ENCODE measurements at places on chromosomes 13 and 19. TPM values are rescaled to one million over a fixed set of nuclear protein-coding genes. Genes with fewer than 3 reads are reported as not detected.

DNA sequence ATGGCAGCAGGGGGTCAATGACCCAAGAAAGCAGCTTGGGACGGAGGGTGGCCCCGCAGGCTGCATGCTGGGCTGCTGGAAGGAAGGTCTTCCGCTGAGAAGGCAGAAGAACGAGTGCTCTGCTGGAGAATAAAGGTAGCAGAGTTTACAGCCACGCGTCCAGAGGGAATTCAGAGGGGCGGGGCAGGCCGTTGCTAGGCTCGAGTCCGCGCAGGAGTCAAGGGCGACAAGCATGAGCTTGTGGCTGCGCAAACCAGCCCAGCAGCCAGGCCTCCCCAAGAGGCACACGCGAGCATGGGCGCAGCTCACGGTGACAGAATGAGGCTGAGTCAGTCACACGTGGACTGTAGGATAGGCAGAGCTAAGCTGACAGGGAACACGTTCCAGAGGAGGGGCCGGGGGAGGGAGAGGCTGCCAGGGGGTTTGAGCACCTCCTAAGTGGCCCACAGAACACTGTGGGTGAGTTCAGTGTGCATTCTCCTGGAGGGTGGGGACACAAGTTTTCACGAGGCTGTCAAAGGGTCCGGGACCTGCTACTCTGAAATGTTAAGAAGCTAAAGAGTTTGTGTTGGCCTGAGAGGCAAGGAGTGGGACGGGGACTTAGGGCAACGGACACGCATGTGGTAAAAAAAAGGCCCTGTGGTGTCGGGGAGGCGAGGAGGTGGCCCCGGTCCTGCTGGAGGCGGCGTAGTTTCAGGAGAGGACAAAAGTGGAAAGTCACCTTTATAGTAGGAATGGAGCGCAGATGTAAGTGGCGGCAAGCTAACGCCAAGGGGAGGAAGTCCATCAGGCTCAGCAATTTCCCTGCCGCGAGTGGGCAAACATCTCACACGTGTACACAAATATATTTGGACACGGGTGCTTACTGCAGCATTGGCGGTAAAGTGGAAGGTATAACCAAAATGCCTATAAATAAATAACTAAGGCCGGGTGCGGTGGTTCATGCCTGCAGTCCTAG lies 17.7 kb downstream of the RFX2 start:
- peaks cover 22% of the 10 kb centered on the region for H3K4me1 ChIP-seq
- H3K36me3 ChIP-seq: no peaks in the 10 kb centered on the region
- no peaks in the 10 kb centered on the region for H3K27me3 ChIP-seq
- DNase-seq: peak; percentile 71

KLK5 gene
- polyA plus RNA-seq: 0.10 TPM

OR7A5 gene
- not detected for polyA plus RNA-seq

DNA sequence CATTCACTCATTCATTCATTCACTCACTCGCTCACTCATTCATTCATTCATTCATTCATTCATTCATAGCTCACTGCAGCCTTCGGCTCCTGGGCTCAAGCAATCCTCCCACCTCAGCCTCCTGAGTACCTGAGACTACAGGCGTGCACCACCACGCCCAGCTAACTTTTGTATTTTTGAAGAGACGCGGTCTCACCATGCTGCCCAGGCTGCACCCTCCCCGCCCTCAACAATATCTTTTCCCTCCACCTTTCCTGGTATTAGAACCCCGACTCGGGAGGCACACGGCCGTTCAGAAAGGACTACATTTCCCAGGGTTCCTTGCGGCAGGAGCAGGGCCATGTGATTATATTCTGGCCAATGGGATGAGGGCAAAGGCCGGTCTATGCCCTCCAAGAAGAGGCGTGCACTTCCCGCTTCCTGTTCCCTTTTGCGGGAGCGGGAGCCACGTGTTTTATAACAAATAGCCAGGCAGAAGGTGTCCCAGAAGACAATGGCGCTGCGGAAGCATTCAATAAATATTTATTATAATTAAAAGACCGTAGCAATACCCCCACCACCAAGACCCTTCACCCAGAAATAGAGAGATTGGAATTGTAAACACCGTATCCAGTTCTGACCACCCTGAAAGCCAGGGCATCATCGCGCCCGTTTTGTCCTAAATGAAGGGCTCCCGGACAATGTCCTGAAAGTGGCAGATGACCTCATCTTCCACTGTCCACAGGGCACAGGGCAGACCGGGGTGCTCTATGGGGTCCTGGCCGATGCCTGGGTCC lies 15.9 kb downstream of the TICAM1 start:
- peak overlapping the region; percentile 32 for H3K27ac ChIP-seq
- H3K4me1 ChIP-seq: peaks cover 2% of the 10 kb centered on the region

GPR183 gene
- polyA plus RNA-seq: 0.03 TPM

GRCh38 chr19:52722062-52723003 lies 12.5 kb downstream of the ZNF611 start:
- peaks cover 2% of the 10 kb centered on the region for H3K36me3 ChIP-seq
- no peaks in the 10 kb centered on the region for H3K27me3 ChIP-seq
- DNase-seq: peak; percentile 74
- peaks cover 3% of the 10 kb centered on the region for H3K4me1 ChIP-seq

GRCh38 chr19:18508585-18508984 lies 13.3 kb downstream of the ELL start:
- peak overlapping the region; percentile 13 for H3K27ac ChIP-seq
- DNase-seq: no peak
- H3K27me3 ChIP-seq: no peaks in the 10 kb centered on the region

DNA sequence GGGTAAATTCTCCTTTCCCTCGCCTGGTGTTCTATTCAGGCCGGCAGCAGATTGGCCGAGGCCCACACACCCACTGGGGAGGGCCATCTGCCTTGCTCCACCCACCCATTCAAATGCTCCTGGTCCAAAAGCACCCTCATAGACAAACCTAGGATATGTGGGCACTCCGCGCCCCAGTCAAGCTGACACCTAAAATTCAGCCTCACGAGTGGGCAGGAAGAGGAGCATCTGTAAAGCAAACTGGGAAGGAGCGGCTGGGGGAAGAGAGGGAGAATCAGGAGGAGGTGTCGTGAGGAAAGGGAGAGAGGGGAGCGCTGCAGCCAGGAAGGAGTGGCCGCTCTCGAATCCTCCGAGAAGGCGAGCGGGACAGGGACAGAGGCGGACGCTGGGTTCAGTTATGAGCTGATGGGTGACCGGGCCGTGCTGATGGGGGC lies 136.9 kb downstream of the USP12 start:
- no peaks in the 10 kb centered on the region for H3K36me3 ChIP-seq
- no peak for DNase-seq
- no peaks in the 10 kb centered on the region for H3K27me3 ChIP-seq
- H3K4me1 ChIP-seq: peaks cover 17% of the 10 kb centered on the region
- no peak overlapping the region for H3K27ac ChIP-seq

DNA sequence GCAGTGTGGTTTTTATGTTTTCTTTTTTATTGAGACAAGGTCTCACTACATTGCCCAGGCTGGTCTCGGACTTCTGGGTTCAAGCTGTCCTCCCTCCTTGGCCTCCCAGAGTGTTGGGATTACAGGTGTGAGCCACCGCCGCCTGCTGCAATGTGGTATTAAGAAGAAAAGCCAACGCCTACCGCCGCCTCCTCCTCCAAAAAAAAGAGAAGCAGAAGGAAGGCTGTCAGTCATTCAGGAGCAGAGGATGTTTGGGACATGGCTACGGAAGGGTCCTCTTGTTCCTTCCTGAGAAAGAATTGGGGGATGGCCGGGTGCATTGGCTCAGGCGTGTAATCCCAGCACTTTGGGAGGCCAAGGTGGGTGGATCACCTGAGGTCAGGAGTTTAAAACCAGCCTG lies 1.2 kb downstream of the PPP1R37 start:
- peak overlapping the region; percentile 89 for H3K4me3 ChIP-seq
- H3K4me1 ChIP-seq: peaks cover 37% of the 10 kb centered on the region
- H3K36me3 ChIP-seq: peaks cover 9% of the 10 kb centered on the region
- DNase-seq: no peak

DNA sequence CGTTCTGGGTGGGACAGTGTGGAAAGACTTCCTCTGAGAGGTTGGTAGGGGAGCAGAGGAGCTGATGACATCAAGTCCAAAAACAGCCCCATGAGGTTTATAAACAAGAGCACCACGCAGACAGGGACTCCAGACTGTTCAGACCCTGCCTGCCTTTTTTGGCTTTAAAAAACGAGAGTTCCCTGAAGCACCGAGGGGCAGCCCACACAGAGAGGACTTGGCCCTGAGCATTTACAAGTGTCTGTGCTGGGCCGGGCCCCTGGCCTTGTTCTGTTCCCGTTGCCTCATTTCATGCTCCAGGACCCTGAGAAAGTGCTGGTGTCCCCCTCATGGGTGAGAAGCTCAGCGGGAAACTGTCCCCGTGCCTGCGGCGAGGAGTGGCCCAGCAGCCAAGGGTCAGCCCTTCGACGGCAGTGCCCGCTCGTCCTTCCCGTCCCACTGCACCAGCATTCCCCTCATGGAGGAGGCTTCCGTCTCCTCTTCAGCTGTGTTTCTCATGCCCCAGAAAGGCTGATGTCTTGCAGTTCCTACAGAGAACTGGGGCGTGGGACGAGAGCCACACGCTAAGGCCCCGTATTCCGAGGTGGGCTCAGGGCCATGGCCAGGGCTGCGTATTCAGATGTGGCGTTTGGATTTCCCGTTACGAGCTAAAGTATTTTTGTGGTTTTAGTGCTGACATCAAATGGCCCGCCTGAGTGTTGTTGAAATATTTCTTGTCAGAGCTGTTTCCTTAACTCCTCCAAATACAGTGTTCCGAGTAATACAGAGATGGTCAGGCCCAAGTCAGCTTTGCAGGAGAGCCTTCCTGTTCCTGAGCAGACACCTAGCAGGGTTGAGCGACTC lies 93.5 kb downstream of the ATP11A start:
- H3K36me3 ChIP-seq: no peaks in the 10 kb centered on the region
- peak overlapping the region; percentile 79 for H3K27ac ChIP-seq
- H3K4me3 ChIP-seq: no peak overlapping the region
- peak; percentile 83 for DNase-seq
- H3K4me1 ChIP-seq: peaks cover 2% of the 10 kb centered on the region

GRCh38 chr19:51742789-51743188 lies 8.9 kb downstream of the FPR1 start:
- no peak overlapping the region for H3K27ac ChIP-seq
- no peak overlapping the region for H3K4me3 ChIP-seq
- no peaks in the 10 kb centered on the region for H3K4me1 ChIP-seq
- H3K36me3 ChIP-seq: no peaks in the 10 kb centered on the region
- no peak for DNase-seq
- no peaks in the 10 kb centered on the region for H3K27me3 ChIP-seq

ZNF814 gene
- polyA plus RNA-seq: 5.5 TPM

DNA sequence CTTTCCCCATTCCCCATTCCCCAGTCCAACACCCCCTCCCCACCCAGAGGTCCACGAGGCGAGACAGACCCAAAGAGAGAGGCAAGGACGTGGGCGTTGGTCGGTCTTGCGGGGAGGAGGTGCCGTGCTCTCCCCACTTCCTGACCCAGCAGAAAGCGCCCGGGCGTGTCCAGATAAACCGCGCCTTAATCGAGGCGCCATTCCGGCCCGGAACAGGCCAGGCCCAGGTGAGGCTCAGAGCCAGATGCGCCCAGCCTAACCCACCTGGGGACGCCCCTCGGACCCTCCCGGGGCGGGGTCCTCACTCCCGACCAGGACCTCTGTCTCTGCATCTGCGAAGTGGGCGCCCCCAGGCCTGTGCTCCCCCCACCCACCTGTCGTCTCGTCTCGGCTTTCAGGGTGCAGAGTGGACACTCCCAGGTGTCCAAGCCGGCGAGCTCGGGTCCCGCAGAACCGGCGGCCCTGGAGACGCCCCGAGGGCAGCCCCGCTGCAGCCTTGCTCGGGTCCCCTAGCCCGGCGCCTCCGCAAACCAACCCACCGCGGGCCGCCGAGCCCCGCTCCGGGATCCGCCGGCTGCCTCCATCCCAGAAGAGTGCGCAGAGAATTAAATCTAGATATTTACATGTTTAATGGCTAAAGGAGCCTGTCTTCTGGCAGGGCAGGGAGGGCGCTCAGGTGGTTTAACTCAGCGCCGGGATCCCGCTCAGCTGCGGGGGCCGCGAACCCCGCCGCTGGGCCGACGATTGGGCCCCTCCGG lies 5.0 kb upstream of the ONECUT3 start:
- H3K4me3 ChIP-seq: no peak overlapping the region
- no peak for DNase-seq
- no peaks in the 10 kb centered on the region for H3K36me3 ChIP-seq
- H3K4me1 ChIP-seq: peaks cover 11% of the 10 kb centered on the region
- H3K27ac ChIP-seq: no peak overlapping the region

COL5A3 gene
- 33.7 TPM for polyA plus RNA-seq

DNA sequence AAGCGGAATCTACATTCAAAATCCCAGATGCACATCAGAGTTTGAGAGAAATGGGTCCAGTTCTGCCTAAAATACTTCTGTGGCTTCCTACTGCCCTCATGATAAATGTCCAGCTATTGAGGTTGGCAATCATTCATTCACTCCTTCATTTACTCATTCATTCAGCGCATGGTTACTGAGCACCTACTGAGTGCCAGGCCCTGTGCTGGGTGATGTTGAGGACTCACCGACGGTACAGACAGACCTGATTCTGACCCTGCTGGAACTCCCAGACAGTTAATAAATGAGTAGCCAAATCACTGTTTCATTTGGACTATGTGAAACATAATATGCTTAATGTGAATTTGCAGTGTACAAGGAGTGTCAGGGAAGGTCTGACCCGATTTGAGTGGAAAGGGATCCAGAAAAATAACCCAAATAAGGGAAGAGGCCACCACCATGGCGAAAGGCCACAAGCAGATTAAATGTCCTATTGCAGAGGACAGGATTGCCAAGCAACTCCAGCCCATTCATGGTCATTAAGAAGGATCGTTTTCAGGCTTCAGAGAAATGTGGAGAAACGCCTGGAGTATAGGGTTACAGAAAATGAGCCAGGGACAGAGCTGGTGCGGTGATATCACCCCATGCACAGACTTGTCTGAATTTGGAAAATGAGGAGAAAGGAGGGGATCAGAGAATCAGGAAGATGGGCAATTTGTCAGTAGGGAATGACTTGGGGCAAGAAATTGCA lies 20.5 kb downstream of the DYRK1B start:
- no peaks in the 10 kb centered on the region for H3K36me3 ChIP-seq
- no peak overlapping the region for H3K4me3 ChIP-seq
- H3K4me1 ChIP-seq: no peaks in the 10 kb centered on the region
- DNase-seq: no peak
- no peak overlapping the region for H3K27ac ChIP-seq

CD177 gene
- 0.19 TPM for polyA plus RNA-seq

DNA sequence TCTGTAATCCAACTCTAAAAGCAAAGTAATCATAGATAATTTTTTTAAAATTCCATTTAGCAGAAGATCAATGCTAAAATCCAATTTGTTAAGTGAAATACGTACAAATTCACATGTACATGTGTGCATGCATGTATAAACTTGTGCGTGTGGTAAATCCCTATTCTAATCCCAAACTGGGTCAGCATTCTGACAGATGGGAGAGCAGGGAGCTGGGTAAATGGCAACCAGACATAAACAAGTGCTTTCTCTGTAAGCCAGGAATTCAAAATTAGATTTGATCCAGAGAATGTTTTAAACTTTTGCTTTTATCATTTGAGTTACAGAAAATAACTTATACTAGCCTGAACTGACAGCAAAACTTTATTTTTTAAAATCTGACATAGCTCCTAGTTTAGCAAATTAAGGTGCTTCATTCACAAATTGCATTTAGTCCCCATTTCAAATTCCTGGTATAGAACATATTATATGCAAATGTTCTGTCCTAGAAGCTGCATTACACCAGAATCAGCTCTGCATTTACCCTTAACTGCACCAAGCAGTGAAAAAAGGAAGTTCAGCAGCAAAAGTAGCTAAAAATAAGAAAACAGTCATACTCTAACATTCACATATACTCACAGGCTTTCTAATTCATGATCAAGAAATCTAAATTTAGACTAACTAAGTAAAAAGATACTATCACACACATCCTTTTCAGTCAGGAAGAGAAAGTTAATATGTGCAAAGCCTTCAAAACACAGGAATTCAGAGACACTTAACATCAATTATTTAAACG lies 32.6 kb downstream of the UBL3 start:
- DNase-seq: peak; percentile 22
- H3K4me1 ChIP-seq: no peaks in the 10 kb centered on the region
- H3K27ac ChIP-seq: no peak overlapping the region
- no peaks in the 10 kb centered on the region for H3K27me3 ChIP-seq
- H3K4me3 ChIP-seq: no peak overlapping the region

LYPD5 gene
- polyA plus RNA-seq: 0.37 TPM
